ENCODE measurements at places on chromosomes 13 and 19.

DNA sequence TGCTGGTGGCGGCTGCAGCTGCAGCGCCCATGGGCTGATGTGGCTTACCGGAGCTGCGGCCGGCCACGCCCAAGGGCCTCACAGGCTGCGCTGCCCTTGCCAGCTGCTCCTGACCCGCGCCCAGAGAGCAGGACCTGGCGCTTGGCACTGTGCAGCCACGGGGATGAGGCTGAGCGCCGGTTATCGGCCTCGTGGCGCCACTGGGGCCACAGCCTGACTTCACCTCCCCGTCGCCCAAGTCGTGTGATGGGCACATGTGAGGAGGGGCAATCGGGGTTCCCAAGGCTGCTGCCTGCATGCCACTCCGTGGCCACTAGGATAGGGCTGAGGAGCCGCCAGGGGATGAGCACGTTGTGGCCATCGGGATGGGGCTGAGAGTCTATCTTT, 77.2 kb upstream of the PABPC3 start:
- DNase-seq: no peak

GRCh38 chr19:11693505-11694499, 44.9 kb downstream of the ZNF823 start:
- DNase-seq: peak; percentile 58

DNA sequence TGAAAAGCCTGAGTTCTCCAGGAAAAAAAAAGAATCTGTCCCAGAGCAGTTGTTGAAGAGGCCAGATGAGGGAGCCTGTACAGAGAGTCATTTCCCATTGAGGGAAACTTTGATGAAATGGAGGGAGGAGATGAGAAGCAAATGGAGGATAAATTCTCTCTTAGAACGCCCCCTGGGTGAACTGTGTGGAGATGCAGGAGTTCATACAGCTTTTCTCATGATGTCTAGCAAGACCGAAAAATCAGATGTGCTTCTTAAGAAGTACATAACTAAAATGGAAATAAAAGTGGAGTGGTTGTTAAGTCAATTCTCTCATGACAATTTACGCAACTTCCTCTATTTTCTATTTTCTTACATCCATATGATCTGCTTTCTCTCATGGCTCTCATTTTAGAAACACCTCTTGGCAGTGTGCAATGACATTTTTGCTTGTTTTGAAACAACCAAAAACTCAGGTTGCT, 1263.1 kb downstream of the PCDH9 start:
- DNase-seq: peak; percentile 39

DNA sequence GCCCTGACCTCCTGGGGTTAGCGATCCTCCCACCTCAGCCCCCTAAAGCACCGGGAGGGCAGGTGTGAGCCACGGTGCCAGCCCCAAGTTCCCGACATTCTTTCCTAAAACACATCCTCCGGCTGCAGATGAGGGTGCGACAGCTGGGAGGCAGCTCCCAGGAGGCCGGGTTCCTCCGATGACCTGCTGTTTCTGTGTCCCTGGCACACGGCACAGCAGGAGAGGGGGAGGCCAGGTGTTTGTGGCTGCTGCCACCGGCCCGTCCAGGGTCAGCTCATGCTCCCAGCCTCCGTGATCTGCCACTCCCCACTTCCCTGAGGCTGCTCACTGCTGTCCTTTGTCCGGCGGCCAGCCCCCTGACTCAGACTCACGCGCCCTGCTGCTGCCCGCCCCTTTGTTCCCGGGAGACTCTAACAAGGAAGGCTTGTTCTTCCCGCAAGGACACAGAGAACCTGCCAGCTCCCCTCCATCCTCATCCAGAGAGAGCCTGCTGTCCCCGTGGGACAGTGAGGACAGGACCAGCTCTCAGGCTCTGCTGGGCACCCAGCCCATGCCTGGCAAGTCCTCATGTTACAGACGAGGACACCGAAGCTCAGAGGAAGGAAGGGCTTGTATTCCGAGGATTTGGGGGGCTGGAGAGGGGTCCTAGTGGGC, 10.6 kb upstream of the MADCAM1 start:
- DNase-seq: no peak

DNA sequence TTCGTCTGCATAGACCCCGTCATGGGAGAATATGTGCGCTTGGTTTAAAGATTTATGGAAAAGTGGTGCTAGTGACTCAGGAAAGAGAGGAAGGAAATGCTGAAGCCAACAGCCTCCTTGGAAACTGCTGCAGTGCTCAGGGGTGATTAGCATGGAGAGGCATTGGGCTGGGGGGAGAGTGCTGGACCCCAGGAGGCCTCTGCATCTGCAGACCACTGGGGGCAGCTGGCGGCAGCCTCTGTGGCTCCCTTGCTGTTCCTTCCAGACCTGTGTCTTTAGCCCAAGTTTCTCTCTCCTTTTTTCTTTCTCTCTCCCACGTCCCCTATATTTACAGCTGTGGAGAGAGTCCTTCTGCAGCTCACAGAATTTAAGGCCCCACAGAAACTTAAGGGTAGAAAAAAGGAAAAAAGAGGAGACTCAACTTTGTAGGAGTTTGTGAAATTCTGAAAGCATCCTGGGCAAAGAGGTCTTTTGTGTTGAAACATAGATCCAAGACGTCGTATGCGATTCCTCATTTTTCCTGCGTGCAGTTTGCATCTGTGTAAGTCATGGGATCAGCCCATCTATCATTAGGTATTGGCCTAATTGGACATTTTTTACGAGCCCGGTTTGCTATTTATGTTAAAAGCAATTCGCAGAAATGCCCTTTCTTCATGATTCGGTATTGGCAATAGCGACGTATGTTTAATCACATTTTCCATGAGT, 116.2 kb upstream of the ZNF536 start:
- DNase-seq: no peak

DNA sequence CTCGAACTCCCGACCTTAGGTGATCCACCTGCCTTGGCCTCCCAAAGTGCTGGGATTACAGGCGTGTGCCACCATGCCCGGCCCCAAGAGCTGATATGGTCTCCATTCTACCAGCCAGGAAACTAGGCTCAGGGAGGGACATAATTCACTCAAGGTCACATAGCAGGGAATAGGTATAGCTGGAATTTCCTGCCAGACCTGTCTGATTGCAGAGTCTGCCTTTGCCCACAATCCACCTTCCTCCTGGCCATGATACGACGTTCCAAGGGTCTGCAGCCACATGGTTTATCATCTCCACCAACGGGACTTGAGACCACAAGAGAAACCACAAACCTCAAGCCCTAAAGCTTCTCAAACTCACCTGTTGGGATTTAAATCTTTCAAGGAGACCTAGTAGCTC, 32.0 kb downstream of the ZNRF4 start:
- no peak for DNase-seq

DNA sequence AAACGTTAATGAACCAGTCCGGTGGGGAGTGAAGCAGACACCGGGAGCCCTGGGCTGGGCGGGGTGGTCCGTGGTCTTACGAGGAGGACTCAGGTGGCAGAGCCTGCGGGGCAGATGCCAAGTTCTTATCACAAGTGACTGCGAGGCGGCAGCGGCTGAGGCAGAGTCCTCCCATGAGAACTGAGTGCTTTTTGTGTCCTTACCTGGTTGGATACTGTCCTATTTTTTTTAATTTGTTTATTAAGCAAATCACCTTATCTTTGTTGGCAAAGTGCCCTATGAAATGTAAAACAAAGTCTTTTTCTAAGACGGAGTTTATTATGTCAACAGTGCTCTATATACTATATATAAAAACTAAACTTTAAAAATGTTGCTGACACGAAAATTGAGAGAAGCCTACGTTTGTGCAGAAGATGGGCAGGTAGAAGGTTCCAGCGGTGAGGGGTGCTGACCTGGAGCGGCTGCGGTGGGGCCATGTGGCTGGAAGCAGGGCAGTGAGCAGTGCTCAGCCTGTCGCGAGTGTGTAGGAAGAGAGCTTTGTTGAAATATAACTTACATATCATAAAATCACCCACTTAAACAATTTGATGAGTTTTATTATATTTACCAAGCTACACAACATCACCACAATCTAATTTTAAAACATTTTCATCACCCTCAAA, 82.2 kb downstream of the ATP11A start:
- DNase-seq: no peak

GRCh38 chr13:101053301-101054093, 362.8 kb downstream of the NALCN start:
- peak; percentile 31 for DNase-seq

DNA sequence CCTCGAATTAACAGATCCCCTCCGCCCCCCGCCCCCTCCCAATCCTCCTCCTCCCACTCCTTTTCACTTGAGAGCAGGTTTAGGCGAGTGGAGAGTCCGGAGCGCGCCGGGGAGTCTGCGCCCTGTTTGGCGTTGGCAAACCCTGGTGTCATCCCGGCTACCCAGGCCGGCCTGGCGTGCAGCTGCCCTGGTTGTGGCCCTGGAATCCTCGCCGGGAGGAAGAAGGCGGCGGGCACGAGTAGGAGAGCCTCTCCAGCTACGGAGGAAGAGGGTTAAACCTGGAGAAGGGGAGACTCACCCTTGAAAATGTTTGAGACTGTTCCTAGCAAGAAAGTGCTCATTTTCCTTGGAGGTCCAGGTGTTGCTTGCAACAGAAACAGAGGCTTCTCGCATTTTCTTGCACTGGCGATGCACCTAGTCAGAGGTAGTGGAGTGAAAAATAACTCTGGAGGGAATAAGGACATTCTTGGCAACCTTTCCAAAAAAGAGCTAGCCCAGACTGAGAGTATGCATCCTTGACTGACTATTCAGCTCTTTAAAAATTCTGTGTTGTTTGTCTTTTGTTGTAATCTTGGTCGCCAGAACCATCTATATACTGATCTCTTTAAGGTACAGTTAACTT, 1.3 kb upstream of the SOX21 start:
- DNase-seq: no peak

DNA sequence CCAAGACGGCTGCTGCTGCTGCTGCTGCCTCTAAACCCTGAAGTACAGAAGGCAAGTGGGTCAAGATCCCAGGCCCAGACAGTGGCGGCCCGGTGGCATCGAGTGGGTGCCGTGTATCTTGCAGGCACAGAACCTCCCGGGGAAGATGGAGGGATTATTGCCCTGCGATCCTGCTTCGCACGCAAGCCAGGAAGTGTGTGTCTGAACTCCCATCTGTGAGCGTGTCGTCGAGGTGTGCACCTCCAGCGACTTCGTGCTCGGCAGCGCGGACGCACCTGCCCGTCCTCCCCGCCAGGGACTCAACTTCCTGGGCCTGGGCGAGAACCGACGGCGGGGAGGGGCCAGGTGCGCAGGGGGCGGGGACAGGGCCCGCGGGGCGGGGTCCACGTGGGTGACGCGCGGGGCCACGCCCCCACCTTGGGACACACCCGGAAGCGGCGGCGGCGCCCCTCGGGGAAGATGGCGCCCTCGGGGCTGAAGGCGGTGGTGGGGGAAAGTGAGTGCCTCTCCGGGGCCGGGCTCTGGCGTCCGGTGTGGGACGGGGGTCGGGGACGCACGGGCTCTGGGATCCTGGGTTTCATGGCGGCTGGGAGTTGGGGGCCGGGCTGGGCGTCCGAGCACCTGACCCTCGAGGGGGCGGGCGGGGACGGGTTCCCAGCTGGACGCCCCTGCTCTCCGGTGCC, at the start of gene STXBP2:
STXBP2 (plus strand) TSS at position 420 of the 683 bp plus-strand sequence; CDS start at position 460, 40 bp downstream.
- peak; percentile 42 for DNase-seq

DNA sequence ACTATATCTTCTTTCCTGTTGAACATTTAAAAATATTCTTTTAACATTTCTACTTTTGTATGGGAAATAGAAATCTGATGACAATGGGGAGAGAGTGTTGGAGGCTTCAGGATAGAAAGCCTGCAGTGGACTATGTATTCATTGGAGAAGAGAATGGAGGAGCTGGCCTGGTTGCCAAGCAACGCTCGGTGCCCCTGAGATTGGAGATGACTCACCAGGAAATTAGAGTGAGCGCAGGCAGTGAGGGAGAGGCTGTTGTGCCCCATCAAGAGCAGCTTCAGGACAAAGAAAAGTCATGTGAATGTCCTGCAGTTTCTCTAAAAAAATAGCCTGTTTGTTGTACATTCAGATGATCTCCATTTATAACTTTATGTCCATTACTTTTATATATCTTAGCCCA, 48.7 kb upstream of the ZNF835 start:
- no peak for DNase-seq

DNA sequence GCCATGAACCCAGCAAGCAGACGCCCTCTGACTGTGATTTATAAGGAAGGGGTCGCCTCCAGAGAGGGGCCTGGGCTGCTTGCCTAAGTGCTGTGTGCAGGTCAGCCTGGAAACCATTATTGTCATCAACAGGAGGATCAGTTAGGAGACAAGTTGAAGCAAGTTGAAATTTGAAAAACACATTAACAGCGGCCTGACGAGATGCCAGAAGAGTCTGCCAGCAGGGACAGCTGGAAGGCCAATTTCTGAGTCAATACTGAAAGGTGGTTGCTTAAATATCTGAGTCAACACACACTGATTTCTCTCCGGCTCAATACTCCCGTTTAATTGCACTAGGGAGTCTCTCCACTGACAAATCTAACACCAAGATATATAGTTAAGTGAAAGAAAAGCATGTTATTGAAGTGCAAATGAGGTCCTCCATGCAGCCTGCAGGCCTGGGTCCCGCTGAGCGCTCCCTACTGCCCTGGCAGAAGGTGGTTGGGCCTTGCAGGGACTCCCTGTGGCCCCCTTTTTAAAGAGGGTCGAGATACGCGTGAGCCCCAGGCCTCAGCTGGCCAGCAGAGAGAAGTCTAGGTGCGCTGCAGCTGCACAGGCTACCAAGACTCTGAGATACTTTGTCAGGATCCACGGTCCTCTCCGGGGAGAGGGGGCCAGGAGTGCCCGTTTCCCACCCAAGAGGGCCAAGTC, 91.1 kb downstream of the RNASEH2B start:
- peak; percentile 12 for DNase-seq

GRCh38 chr13:46831588-46832194, 34.7 kb upstream of the ESD start:
- DNase-seq: peak; percentile 50

DNA sequence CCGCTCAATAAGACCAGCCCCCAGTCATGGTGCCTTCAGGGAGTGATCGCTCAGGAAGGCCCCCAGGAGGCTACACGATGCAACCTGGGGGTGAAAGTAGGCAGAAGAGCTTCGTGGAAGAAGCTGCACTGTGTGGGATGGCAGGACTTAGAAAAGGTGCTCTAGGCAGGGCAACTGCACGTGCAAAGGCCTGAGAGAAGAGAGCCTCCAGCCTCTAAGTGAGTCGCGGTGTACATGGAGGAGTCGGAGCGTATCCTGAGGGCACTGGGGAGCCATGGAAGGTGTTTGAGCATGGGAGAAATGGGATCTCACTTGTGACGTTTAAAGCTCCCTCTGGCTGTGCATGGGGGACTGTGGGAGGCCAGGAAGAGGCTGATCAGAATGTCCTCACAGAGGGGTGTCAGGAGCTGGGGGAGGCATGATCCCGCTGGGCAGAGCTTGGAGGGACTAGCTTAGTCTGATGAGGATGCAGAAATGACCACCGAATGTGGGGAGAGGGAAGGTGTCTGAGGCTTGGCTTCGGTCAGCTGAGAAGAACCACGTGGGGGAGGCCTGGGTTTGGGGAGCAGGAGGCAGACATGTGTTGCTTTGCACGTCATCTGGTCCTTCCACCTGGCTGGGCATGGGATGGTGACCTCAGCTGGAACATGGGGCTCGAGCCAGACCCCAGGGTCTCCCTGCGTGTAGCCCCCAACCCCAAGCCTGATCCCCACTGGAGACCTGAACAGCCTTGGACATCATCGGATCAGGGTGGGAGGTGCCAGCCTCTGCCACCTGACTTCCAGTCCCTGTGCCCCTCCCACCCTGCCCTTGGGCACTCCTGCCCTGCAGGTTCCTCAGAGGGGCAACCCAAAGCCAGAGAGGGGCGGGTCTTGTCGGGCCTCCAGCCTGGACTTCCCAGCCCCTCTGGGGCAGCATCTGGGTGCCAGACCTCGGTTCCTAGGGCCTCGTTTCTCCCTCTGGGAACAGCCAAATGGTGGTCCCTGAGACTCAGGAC, 1.1 kb downstream of the APC2 start:
- no peak for DNase-seq
